ENCODE measurements at places on chromosomes 4 and X.

DNA sequence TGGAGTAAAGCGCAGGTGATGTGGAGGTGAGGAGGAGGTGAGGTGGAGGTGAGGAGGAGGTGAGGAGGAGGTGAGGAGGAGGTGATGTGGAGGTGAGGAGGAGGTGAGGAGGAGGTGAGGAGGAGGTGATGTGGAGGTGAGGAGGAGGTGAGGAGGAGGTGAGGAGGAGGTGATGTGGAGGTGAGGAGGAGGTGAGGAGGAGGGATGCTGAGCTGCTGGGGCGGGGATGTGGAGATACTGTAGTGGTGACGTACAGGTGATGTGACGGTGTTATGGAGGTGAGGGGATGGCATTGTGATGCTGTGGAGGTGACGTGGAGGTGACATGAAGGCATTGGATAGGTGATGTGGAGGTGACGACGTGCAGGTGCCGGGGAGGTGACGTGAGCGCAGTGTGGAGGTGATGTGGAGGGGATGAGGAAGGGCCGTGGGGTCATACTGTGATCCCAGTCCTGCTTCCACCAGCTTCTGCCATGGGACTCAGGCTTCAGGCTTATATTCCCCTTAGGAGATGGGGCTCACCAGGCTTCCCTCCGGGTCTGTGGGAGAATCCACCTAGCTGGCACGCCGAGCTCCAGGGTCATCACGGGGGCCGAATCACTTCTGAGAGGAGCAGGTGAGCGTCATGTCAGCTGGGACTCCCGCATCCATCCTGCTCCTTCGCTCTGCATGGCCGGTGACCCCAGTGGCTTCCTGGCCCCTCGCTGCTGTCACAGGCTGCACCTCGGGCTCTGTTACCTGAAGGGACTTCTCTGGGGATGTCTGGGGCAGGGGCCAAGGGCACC is 47.9 kb upstream of the GRPEL1 start:
- DNase-seq: no peak

DNA sequence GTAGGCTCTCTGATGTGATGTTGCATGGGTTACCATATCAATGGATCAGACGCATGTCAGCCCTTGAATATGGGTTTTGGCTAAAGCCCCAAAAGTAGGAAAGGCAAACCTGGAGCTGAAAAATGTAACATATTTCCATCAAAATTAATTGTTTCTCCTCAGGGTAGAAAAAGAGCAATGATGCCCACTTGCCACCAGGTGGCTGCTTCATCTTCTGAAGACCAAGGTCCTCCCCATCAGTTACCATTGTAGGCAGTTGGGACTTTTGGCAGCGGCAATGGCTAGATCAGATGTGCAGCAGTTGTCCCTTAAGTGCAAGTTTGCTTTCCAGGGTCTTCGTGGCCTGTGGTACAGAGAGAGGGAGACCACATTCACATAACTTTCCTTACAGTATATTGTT is 118.2 kb downstream of the NAF1 start:
- no peak for DNase-seq

DNA sequence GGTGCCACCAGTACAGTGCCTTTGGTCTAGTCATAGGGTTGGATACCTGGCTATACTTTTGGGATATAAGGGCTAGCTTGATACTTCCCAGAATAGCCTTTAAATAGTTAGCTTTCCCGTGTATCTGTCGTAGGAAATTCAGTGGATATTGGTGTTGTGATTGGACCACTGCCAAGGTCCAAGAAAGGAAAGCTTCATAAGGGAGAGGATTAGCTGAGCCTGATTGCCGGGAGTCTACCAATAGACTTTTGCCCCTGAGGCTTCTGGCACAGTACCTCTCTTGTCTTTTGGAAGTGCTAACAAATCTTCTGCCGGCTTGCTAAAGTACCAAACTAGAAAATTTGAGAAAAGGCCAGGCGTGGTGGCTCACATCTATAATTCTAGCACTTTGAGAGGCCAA is 350.6 kb downstream of the CHIC1 start:
- no peak for DNase-seq

DNA sequence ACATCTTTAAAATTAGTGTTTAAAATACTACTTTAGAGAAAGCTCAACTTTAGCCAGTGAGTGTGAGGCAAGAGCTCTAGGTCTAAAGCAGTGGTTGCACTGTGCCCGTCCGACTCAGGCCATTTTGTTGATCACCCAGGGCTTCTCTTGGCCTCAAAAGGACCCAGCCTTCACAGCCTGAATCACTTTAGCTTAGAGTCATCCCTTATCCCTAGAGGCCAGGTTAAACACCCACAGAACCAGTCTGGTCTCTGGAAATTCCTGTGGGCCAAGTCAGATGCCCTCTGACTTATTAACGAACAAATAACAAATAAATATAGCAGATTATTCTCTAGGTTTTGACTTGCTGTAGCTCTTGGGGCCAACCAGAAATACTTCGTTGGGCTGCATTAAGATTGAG is 102.3 kb downstream of the WWC2 start:
- no peak for DNase-seq

DNA sequence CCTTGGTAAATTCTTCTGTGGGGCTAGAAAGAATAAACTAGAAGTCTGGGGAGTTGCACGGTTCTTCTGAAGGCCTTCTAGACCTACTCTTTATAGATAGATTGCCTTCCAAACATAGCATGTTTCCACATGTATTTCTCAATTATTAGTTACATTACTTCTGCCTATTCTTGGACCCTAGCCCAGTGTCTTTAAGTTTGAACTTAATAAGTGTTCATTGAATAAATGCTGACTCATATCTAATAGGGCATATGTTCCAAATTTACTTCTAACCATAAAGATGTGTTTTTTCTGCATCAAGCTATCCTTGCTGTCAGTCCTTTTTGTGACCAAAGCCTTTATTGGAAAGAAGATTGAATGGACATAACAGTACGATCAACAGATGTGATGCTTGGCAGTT is 503.6 kb upstream of the ZFP42 start:
- DNase-seq: no peak

- DNase-seq: no peak
Measured at GRCh38 chr4:139715746-139716391, 50.2 kb downstream of the MGST2 start.

DNA sequence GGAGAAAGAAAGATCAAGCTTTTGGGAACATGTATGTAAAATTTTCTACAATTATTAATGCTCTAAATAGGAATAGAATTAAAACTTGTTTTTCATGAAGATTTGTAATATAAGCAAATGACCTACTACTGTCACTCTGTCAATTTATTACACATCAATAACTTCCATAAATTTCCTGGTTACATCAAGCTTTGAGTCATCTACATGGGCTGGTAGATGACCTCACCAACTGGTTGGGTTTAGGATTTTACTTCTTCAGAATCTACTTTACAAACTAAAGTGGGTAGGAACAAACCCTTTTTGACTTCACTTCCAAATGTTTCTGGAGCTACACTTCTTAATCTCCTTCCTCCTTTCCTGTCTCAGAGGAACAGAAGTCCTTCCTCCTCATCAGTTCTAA is 12.0 kb upstream of the LRAT start:
- DNase-seq: no peak

DNA sequence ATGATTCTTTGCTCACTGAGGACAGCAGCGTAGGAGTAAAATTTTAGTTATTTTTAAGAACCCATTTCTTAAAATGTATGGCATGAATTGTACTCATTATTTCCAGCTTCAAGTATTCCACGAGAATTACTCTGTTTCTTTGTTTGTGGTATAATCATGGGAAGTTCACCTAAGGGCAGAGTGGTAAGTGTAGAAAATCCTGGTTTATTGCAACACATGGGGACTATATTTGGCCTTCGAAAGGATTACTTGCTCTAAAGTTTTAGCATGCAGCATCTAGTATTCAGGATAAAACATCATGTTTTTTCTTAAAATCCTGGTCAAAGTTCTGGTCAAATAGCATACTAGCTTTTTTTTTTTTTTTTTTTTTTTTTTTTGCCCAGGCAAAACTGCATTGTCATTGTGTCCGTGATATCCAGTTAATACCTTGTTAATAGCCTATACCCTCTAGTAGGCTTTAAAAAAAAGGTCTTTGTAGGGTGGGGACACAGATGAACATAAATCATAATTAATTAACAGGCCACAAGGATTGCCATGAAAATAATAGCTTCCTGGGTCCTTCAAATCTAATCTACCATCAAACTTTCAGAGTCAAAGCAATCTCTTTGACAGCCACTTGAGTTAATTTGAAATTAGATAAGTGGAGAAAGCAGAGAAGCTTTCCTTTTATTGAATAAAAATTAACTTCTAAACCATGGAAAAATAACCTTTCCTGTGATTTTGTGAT is 44.6 kb upstream of the VEGFC start:
- DNase-seq: peak; percentile 3

DNA sequence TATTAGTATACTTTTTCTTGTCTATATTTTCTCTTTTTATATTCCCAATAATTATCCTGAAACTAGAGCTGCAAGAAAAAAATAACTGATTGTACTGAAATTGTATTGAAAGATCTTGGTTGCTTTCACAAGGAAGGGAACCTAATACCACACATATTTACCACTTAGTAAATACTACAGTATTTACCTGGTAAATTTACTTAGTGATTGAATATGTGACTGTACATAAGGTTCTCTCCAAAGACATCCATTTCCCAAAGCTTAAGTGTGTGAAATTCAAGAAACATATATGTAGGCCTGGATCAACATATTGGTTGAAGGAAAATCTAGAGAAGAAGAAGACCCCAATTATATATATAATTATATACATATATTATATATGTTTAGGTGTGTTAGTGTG is 1272.7 kb downstream of the C4orf33 start:
- no peak for DNase-seq

DNA sequence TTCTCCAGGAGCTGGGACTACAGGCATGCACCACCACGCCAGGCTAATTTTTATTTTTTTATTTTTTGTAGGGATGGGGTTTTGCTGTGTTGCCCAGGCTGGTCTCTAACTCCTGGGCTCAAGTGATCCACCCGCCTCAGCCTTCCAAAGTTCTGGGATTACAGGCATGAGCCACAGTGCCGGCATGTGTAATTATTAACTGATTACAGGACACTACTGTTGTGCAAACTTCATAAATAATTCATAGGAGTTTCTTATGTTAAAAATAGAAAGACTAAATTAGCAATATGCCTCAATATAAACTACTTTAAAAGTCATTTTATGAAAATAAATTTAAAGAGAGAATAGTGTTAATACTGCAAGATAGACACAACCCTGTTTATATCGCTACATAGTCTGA is 221.9 kb downstream of the SNCA start:
- DNase-seq: no peak

- DNase-seq: no peak
Measured at GRCh38 chr4:45475548-45475947, 648.3 kb downstream of the GABRG1 start.

DNA sequence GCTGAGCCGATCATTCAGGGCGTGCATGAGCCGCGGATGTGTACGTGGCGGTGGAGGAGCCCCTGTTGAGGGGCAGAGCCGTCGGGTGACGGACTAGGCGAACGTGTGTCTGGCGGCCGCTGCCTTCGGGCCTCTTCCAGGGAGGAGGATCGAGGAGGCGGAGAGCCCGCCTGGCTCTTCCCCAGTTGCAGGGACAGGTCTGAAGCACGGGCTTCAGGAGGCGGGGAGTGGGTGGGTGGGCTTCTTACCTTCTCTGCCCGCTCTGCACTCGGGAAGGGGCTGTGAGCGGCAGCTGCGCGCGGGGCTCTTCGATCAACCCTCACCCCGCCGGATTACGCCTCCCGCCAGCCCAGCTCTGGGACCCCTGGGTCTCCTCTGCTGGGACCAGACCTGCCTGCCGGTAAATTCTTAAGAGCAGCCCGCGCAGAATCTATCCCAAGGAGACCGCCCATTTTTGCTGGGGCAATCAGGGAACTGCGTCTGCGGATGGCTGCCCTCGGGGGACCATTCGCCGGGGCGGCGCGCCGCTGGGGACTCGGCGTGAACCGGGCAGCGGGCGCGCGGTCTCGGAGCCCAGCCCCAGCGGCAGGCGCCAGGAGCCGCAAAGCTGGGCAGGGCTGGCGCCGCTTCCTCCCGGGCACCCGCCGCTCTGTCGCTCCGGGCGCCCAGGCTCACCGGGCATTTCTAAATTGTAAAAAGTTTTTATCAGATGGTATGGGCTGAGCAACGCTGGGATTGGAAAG is 4.9 kb downstream of the PLAC8 start:
- DNase-seq: peak; percentile 32

DNA sequence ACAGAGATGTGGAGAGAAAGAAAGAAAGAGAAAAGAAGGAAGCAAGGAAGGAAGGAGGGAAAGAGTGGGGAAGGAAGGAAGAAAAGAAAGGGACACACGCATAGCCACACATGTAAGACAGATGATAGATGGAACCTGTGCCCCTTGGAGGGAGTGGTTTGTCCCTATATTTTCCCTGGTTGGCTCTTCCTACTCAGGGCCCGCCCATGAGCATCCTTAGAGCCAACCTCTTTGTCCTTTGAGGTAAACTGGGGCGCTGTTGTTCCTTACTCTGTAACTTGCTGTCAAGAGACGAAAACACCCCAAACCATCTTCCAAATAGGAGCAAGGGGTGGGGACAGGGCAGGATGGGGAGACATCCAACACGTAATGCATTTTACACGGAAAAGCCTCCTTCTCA is 220.9 kb downstream of the MAML3 start:
- DNase-seq: no peak

DNA sequence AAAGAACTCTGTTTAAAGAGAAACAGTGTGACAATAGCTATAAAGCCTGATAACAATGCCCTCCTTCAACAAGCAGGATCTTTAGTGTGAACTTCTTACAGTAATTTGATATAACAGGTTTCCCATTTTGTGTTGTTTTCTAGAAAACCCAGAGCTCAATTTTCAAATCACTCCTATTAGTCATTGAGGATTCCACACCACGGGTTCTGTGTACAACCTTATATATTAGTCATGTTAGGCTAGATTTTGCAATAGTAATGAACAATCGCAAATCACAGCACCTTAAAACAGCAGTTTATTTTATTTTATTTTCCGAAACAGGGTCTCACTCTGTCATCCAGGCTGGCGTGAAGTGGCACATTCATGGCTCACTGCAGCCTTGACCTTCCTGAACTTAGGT is 1020.9 kb upstream of the INTU start:
- no peak for DNase-seq

- DNase-seq: no peak
Measured at GRCh38 chr4:102757681-102758080, 3.1 kb downstream of the MANBA start.

DNA sequence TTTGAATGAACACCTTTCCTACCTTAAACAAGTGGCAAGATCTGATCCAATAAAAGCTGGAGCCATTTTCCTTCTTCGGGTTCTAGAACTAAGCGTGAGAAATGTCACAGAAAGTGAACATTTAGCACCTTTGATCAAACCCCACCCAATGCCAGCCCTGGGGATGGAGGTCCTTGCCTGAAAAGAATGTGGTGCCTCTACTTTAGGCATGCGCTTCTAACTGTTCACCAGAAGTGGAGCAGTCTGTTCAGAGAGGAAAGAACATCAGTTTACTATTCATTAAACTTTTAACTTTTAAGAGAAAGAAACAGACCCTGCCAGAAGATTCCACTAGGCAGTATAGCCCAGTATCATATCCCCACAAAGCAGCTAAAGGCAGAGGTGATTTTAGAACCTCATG is 75.9 kb downstream of the INTS12 start:
- DNase-seq: no peak

DNA sequence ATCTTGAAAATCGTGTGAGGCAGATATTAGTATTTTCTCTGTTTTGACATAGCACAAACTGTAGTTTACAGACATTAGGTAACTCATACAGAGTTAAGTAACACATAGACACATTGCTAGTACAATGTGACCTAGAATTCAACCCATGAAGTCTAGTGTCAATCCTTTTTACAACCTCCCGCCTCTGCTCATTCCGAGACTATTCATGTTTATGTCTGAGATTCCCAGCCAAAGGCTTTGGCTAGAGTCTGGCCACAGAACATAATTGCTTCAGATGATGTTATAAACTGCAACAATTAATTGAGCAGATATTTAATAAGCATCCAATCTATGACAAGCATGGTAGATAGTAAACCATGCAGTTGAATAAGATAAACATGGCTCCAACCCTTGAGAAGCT is 841.0 kb downstream of the STIM2 start:
- no peak for DNase-seq
